NCI-H2171 treated with DMSO at 0.1 percent for 48 hours (cell line): ENCODE measurements at places on chromosomes 2 and 18.
A peak's percentile ranks its signal among the peaks of the same experiment; 100 is the strongest.

- no peak for DNase-seq
Observed at GRCh38 chr18:46155641-46156051, 51.5 kb downstream of the HAUS1 start.

GRCh38 chr2:85174943-85175342, 41.8 kb downstream of the TCF7L1 start:
- no peak for DNase-seq

GRCh38 chr2:205714058-205714776, 31.9 kb downstream of the NRP2 start:
- DNase-seq, result no peak

DNA sequence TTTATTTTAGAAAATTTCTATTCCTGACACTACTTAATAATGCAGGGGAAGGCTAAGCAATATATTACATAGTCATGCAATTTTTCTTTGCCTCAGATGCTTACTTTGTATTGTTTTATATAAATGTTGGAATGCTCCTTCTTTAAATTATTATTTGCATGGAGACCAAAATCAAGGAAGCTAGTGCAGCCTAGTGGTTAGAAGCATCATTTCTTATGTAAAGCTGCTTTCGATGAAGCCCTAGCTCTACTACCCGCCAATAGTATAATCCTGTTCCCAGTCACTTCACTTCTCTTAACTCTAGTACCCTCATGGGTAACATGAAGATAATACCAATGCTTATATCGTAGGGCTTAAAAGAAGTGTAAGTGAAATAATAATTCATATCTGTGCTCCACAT, 198.9 kb downstream of the LRATD1 start:
- DNase-seq, result no peak

DNA sequence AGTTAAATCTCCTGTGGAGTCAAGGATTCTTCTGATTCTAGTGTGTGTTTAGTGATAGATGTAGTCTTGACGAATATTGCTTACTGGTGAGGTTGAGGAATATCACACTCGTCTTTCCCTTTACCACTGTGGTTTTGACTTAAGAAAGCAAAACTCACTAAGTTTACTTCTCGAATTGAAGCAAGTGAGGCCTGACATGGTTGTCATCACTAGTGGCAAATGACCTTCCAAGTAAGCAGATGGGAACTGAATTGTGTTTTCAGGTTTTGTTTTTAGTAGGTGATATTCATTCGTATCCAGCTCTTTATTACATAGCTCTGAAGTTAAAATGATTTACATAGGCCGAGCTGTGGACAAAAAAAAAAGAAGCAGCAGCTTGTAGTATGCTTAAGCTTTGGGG, 20.6 kb upstream of the DSG4 start:
- no peak for DNase-seq

GRCh38 chr2:229431327-229431954, 160.4 kb upstream of the PID1 start:
- DNase-seq, result peak; percentile 3

DNA sequence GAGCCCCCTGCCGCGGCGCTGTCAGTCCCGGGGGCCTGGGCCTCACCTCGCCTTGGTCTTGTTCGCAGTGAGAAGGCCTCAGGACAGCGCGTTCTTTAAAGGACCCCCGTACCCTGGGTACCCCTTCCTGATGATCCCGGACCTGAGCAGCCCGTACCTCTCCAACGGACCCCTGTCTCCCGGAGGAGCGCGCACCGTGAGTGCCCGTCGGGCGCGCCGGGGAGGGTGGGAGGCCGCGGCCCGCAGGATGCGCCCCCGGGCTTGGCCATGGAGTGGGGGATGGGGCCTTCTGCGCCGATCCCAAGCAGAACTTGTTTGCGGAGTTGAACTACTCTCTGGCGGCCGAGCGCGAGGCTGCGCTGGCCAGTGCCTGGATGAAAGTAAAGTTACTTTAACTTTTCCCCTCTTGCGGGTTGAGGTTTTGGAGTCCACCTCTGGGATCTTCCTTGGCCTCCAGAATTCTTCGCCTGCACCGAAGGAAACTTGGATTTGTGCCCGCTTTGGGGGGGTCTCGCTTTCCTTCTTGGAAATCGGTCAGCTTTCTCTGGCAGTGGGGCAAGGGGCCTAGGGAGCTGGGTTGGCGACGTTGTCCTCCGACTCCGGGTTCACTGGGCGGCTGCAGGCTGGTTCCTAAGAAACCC, 1.2 kb downstream of the TCF7L1 start:
- DNase-seq, result no peak

DNA sequence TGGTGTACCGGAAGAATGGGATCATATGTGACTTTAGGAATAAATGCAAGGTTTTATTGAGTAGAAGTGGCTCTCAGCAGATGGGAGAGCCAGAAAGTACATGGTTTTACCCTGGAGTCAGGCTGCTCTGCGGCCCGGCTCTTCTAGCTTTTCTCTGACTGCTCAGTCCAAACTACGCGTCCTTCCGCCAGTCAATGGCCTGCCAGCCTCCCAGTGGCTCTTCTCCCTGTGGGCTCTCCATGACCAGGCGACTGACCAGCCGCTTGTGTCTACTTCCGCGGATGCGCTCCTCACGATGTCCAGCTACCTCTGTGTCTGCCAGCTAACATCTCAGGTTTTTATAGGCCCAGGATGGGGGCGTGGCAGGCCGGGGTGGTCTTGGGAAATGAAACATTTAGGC, 220.4 kb downstream of the VAPA start:
- no peak for DNase-seq

DNA sequence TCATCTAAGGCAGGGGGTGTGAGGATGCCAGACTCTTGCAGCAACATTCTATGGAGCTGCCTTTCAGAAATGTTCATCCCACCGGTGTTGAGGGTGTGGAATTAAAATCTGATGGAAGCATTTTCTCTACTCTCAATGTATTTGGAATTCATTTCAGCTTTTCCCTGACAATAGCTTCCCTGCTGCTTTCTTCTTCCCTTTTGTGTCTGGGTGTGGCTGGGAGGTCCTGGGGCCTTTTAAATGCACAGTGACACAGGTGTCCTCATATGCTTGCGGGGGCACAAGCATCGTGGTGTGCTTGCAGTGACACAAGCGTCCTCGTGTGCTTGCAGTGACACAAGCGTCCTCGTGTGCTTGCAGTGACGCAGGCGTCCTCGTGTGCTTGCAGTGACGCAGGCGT, 43.4 kb upstream of the ASB18 start:
- no peak for DNase-seq

DNA sequence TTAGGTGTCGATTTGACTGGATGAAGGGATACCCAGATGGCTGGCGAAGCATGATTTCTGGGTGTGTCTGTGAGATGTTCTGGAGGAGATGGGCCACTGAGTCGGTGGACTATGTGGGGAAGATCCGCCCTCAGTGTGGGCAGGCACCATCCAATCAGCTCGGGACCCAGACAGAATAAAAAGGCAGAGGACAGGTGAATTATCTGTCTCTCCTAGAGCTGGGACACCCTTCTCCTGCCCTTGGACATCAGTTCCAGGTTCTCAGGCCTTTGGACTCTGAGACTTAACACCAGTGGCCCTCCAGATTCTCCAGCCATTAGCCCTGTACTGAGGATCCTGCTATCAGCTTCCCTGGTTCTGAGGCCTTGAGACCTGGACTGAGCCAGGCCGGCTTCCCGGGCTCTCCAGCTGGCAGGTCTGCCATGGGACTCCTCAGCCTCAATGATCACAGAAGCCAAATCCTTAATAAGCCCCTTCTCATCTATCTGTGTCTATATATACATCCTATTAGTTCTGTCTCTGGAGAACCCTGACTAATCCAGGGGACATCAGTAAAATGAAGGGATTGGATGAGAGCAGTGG, 11.7 kb downstream of the PROC start:
- no peak for DNase-seq
